ENCODE measurements at places on chromosomes 2 and 18.

DNA sequence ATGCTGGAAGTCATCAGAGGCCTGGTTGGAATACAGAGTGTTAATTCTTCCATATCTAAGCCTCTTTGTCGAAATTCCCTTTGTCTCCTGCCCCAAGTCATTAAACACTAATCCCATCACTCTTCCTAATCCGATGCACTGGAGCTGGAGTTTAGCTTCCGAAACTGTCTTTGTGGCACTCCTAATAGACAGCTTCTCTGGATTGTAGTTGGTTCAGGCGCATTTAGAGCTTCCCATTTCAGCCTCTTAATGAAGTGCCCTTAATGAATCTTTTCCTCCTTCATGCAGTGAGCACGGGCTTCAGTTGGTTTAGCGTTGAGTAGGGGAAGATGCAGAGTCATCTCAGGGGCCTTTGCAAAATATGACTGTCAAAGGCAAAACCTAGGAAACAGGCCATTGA is 72.2 kb upstream of the MEIS1 start:
- DNase-seq = no peak

DNA sequence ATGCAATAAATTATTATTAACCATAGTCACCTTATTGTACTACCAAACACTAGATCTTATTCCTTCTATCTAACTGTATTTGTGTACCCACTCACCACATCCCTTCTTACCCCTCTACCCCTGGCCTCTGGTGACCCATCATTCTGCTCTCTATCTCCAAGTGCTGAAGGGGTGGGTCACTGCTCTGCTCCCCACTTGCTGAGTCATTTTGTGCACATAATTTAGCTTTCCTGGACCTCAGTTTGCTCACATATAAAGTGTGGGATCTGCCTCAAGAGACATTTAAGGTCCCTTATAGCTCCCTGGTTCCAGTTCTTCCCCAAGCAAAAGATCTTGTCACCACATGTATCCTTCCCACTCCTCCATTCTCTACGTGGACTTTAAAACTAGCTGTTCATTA is 169.4 kb downstream of the ZNF385B start:
- DNase-seq = no peak

DNA sequence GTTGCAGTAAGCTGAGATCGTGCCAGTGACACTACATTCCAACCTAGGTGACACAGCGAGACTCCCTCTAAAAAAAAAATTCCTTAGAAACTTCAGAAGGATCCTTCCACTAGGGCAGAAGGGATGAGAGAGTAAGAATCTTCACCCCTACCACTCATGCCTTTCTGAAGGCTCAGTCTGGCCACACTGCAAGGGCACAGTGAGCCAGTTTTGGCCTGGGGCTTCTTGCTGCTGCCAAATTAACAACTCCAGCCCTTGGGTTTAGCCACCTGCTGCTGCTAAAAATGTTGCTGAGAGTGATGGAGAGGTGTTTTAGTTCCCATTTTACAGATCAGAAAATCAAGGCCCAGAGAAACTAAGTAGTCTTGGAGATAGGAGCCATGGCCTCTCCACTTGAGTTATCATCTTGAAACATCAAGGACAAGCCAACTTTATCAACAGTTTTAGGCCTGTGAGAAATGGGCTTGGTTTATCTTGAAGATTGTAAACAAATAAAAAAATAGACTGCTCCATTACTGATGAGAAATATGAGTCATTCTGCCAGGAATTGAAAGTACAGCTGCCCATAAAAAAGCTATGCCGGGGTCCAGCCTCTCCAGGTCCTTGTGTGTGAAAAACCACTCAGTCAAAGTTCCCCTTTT is 31.9 kb upstream of the CASP8 start:
- no peak for DNase-seq

DNA sequence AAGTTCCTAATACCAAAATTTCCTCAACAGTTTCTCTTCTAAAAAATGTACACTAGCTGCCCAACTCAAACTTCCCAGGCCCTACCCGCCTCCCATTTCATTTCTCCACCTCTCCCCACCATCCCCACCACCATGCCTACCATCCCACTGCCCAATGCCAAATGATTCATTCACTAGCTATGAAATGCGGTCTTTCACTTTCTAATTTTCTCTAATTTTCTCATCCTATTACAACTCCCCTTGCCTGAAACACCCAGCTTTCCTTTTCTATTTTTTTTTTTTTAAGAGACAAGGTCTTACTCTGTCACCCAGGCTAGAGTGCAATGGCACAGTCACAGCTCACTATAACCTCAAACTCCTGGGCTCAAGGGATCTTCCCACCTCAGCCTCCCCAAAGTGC is 38.4 kb downstream of the KIDINS220 start:
- DNase-seq = no peak

DNA sequence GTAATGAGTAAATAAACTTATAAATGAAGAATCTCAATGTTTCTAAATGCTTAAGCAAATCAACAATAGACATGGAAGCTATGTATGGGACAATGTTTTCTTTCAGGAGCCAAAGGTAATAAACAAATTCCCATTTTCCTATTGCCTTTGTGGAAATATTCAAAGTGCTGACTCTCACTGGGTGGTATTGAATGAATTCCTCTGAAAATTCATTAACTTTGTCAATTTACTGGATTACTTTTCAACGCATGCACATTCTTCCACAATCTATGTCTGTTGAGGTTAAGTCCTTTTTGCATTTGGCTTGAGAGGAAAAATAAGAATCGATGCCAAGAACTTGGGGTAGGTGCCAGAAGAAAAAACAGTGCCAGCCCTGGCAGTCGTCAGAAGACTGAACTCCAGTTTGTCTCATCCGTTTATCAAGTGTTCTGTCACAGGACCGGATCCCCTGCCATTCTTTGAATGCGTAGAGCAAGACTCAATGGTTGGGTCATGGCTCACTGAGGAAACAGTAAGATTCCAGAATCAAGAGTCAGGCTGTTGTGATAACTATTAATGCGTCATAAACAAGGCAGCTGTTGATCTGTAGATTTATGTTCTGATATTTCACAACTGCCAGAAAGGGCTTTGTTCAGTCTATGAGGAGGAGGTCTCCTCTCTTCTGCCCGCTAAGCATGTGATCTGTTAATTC is 133.3 kb downstream of the GFPT1 start:
- no peak for DNase-seq

GRCh38 chr2:40690036-40690435 is 238.1 kb upstream of the SLC8A1 start:
- DNase-seq = no peak
